ENCODE measurements at places on chromosomes 7 and 10.

GRCh38 chr10:131579251-131580071, 267.9 kb upstream of the TCERG1L start:
- DNase-seq, result no peak

GRCh38 chr7:46115410-46115809, 194.3 kb upstream of the IGFBP3 start:
- DNase-seq, result no peak

DNA sequence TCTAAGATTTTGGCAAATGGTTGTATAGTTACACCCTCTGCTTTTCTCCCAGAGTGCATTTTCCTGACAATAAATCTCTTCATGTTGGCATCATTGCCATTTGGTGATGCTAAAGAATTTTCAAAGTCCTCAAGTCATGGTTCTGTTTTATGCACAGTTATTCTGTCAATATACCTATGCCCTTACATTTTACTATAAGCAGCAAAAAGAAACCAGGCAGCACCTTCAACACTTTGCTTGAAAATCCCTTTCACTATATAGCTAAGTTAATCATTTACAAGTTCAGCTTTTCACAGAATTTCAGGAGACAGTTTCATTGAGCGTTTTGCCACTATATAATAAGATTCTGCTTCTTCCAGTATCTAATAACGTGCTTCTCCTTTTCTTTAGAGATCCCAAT, 22.6 kb downstream of the FIGNL1 start:
- DNase-seq, result no peak

GRCh38 chr7:3551536-3551935, 250.5 kb downstream of the SDK1 start:
- DNase-seq, result no peak

- no peak for DNase-seq
Observed at GRCh38 chr7:155257482-155258225, 40.0 kb upstream of the INSIG1 start.

DNA sequence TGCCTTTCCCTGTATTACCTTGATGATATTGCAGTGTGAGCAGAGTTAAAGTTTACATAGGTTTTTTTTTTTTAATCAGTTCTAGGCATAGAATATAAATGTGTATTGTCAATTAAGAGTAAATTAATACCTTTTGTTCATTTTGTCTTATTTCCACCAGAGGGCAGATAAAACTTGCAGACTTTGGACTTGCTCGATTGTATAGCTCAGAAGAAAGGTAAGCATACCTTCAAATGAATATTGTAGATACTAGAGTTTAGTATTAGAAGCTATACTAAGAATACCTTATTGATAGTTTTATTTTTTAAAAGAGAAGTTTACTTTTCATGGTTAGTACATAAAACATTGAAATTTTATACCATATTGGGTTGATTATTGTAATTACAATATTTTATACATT, 86.8 kb downstream of the MPLKIP start:
- DNase-seq, result no peak

- no peak for DNase-seq
Observed at GRCh38 chr7:141045842-141046620, 27.8 kb upstream of the TMEM178B start.

GRCh38 chr10:125123476-125124114, 36.8 kb downstream of the CTBP2 start:
- no peak for DNase-seq

GRCh38 chr10:31975157-31975765, 46.6 kb upstream of the ARHGAP12 start:
- DNase-seq, result no peak

GRCh38 chr7:106793015-106793975, 71.8 kb upstream of the PIK3CG start:
- DNase-seq, result no peak

DNA sequence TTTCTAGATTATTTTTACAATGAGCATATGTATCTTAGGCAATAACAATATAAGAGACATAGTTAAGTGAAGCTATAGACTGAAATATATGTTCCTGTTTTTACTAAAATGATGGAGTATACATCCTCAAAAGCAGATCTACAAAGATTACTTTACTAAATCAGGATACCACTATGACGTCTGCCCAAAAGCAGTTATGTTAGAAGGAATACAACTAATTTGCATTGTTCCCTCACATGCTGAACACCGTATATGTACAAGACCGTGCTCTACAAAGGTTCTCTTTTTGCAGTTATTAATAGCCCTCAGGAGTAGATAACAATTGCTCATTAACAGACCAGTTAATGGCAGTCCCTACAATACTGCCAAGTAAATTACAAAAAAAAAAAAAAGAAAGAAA, 137.5 kb downstream of the CD36 start:
- DNase-seq, result no peak

GRCh38 chr7:91519241-91520158, 255.3 kb downstream of the FZD1 start:
- no peak for DNase-seq

- no peak for DNase-seq
Observed at GRCh38 chr10:30348378-30348776, 701 bp downstream of the MTPAP start.

DNA sequence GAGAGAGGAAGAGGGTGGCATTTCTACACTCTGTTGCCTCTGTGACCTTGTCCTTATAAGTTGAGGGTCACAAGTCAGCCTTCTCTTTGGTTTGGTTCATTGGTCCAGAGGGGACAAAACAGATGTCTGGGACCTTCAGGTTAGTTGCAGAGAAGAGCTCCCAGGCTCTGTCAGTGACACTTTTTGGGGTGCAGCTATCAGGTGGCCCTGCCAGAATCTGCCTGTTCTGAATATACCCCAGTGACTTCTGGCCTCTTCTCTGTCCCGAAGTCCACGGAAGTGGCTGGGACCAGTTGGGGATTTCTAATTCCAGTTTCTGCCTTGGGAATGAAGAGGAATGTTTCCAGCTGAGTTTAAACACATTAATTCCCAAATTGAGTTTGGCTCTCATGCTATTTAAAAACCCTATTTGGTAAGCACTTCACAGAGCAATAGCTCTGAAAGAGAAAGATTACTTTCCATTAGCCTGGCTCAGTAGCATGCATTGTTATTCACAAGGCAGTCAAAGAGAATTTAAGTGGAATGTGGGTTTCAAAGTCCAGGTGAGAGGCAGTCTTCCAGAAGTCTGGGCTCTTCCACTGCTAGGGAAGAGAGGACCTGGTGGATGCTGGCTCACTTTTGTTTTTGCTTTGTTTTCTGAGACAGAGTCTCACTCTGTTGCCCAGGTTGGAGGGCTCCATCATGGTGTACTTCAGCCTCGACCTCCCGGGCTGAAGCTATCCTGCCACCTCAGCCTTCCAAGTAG, 237.8 kb upstream of the GALNT17 start:
- DNase-seq, result no peak

GRCh38 chr7:87806150-87806549, 70.0 kb downstream of the SLC25A40 start:
- no peak for DNase-seq

GRCh38 chr10:73850863-73851461, 23.4 kb downstream of the CAMK2G start:
- DNase-seq, result no peak

DNA sequence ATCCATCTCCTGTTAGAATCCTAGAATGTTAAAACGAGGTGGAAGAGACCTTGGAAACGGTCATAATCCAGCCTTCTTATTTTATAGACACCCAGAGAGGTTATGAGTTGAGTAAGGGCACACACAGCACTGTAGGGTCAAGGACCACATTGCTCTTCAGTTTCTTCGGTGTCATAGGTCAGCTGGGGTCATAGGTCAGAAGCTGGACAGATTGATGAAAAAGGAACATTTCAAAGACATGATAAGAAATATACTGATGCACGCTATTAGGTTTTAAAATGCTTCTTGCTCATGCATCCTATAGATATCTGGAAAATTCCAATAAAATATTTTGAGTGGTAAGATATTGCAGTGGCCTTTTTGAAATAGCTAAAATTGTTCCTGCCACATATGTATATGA, 60.0 kb upstream of the BMS1 start:
- DNase-seq, result no peak

- no peak for DNase-seq
Observed at GRCh38 chr7:131087756-131088658, 239.7 kb upstream of the MKLN1 start.

GRCh38 chr10:110686949-110687348, 42.8 kb downstream of the RBM20 start:
- DNase-seq, result no peak

DNA sequence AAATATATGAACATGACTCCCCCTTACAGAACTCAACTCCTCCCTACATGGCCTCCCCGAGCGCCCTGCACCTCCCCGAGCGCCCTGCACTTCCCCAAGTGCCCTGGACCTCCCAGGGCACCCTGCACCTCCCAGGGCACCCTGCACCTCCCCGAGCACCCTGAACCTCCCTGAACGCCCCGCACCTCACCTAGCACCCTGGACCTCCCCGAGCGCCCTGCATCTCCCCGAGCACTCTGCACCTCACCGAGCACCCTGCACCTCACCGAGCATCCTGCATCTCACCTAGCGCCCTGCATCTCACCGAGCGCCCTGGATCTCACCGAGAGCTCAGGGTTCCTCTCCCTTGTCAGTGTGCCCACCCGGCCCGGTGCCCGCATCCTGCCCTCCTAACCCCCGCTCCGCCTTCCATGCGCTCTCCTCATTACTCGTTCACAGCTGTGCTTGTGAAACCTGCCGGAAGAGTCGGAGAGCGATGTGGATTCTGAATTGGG, 134.3 kb downstream of the ACTR3B start:
- no peak for DNase-seq

DNA sequence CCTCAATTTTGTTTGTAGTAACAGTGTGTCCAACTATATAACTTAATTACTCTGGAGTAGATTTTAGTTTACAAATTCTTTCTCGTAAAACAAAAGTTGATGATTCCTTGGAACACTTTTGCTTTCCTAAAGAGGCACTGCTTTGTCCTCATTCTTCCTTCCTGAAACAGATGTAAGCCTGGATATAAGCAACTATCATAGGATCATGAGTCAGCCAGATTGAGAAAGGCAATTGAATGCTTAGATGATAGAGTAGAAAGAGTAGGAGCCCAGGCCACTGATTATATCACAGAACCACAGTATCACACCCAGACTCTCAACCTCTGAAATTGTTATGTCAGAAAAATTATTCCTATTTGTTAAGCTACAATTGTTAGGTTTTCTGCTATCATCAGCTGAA, 69.9 kb downstream of the TMEM106B start:
- no peak for DNase-seq

- DNase-seq, result no peak
Observed at GRCh38 chr7:74428023-74428422, 25.7 kb upstream of the GTF2IRD1 start.

GRCh38 chr7:101169110-101169837, 3.9 kb upstream of the VGF start:
- no peak for DNase-seq

DNA sequence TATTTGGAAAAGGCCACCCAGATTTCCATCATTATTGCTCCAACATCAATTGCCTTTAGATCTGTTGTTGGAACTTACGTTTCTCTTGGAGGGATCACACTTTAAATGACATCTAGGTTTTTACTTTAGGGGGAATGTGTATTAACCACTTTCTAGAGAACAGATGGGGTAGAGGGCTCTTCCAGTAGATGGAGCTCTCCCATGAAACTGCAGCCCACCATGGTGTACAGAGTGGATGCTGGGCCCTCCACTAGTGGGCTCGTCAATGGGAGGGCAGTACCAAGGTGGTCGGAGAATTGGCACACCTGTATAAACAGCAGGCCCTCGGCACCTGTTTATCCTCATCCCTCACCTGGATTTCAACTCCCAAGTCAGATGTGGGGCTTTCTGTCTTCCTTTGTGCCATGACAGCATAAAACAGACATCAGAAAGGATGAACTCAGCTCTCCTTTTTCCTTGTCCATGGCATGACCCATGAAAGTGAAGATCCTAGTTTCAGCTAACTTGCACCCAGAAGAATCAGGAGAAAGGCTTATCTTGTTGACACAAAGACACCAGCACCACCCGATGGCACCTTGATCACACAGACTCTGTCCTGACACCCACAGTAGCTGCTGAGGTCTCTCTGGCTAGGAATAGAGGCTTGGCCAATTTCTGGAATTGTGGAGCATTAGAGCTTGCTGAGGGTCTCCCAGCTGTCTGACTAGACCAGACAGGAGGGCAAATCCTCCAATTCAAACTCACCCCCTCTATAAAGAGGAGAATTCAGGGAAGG, 150.5 kb downstream of the CYP26A1 start:
- no peak for DNase-seq

GRCh38 chr10:42753126-42753506, 29.5 kb upstream of the BMS1 start:
- no peak for DNase-seq

GRCh38 chr10:97270523-97271154, 21.8 kb downstream of the ARHGAP19 start:
- no peak for DNase-seq

DNA sequence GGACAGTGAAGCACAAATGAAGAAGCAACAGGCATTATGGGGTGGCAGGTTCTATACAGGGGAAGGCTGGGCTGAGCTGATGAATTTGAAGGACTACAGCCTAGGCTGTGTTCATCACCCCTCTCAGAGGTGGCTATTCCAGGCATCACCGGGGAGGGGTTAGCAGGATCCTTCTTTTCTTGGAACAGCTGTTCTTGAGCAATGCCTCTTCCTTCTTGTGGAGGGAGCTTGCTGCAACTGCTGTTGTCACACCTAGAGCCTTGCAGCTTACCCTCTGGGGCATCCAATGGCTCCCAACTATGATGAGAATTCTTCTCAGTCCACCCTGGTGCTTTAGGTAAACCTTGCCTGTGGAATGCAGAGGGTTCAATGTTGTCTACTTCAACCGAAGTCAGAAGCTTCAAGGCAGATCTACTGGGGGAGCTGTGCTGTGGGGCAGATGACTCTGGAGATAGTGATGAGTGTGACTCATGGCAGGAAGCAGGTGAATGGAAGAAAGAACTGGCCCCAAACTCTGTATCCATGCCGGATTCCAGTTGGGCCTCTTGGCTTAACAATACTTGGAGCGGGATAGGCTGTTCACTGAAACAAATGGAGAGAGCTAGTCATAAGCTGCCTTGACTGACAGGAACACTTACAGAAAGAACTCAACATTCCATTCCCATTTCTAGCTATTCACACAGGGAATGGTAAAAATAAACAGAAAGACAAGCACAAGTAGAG, 21.5 kb upstream of the PPP3CB start:
- no peak for DNase-seq

- DNase-seq, result no peak
Observed at GRCh38 chr7:84482476-84482875, 287.9 kb upstream of the SEMA3A start.

- no peak for DNase-seq
Observed at GRCh38 chr10:62266147-62266546, 2.5 kb downstream of the RTKN2 start.

DNA sequence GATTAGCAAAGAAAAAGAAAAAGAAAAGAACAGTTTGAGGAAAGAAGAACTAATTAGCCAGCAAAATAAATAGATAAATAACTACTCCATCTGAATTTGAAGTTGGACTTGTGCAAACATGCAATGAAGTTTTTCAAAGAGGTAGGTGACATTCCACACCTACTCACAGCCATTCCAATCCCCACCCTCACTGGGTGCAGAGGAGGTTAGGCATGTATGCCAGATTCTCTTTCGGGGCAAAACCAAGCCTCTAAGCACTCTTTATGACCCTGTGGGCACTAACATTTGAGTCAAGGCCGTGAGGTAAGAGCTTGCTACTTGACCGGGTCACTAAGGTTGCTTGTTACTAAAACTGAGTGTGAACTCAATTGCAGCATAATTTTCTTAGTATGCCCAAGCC, 108.4 kb upstream of the SEMA3A start:
- no peak for DNase-seq

Measured in NCI-H2081 treated with DMSO at 0.1 percent for 48 hours (cell line).